NCI-H1092 treated with DMSO at 0.1 percent for 48 hours (cell line): ENCODE measurements at places on chromosomes 16 and 17.

GRCh38 chr17:29968271-29968670, 26.8 kb downstream of the EFCAB5 start:
- DNase-seq = no peak

DNA sequence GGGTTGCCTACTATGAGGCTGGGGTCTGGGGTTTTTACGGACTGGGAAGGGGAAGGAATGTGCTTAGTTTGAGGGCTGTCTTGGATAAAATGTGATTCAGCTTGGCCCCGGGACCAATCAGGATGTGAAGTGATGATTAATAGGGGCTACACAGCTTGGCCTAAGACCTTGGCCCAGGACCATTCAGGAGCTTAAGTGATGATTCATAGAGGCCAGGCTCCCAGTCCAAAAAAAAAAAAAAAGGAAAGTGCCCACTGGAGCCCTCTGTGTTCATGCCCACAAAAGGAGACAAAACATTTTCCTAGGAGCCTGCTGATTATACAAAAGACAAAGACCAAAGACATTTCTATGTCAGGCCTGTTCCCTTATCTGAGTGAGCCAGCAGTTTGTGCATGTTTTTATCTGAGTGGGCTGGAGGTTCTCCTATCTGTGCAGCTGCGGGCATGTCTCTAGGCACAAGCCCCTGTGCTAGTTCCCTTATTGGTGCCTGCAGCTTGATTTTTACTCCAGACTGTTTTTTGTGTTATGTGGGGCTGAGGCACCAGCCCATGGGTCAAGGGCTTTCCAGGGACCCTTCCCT, 898.2 kb upstream of the GOT2 start:
- no peak for DNase-seq

- no peak for DNase-seq
These were observed 1.5 kb downstream of the HOXB3 start for GRCh38 chr17:48588528-48588927.

GRCh38 chr17:82449131-82449882, 1.2 kb downstream of the CYBC1 start:
- no peak for DNase-seq

DNA sequence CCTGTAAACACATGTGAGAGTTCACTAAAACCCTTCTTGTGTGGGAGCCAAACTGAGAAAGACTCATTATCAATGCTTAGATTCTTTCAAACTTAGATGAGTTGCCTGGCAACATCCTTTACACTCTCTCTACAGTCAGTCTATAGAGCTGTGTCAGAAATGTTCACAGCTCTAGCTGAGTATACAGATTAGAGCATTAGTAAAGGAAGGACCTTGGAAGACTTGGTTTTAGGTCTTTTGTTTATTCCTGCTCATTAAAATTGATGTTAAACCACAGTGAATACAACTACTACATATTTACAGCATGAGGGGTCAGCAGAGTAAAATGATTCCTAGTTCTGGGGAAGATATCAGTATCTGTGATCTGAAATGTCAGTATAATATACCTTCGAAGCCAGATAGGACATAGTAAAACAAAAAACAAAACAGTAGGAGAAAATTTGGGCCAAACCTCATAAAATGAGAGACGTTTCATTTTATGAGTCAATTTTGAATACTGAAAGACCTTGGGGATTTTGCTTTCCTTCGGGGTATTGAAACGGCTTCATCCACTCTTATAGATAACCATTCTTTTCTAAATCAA, 186.0 kb downstream of the TANC2 start:
- DNase-seq = peak; percentile 38
